Diencephalon (tissue), 1 donor: ENCODE measurements at places on chromosomes 4 and X. TPM values are rescaled to one million over a fixed set of nuclear protein-coding genes. Genes with fewer than 3 reads are reported as not detected.

The GUCY1A1 gene
- total RNA-seq, result 264 TPM

The GPRASP3 gene
- total RNA-seq, result 67.8 TPM

The TLR6 gene
- 4.6 TPM for total RNA-seq

The MAGEA8 gene
- not detected for total RNA-seq

The GLRA3 gene
- 26.3 TPM for total RNA-seq

The SLAIN2 gene
- 176 TPM for total RNA-seq

The PNMA3 gene
- total RNA-seq, result 25.1 TPM

The MAGEB10 gene
- total RNA-seq, result not detected
